HuH-7.5 (cell line): ENCODE measurements at places on chromosomes 13 and 19.

DNA sequence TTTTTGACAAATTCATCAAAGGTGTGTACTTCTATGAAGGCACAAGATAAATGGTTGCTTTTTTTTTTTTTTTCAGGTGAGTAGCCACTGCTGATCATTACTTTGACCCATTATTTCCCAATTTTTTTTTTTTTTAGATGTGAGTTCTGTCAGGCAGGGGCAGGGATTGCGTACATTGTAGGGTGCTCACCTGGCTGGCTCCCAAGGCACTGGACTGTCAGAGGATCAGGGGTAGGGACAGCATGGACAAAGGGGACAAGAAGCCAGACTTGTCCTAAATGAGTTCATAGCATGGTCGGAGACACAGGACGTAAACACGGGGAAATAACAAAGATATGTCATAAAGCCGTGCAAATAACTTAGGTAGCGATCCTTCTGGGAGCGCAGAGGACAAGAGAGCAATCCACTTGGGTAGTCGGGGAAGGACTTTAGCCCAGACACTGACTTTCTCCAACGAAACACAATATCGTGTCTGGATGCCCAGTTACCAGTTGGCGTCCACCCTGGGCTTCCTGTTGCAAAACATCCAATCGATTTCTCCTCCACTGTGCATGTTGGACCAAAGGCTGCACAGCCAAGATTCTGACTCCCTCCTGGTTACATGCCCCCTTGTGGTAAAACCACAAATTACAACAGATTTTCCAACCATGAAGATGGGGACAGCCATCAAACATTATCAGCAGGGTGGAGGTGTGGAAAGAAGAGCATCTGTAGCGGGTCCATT lies 27.5 kb upstream of the KATNAL1 start:
- DNase-seq: peak; percentile 66

GRCh38 chr19:55101261-55101660 lies 16.2 kb downstream of the PPP1R12C start:
- DNase-seq: no peak

GRCh38 chr13:28885181-28885580 lies 65.0 kb downstream of the MTUS2 start:
- no peak for DNase-seq

- DNase-seq: no peak
Measured at GRCh38 chr19:5828661-5829566, 10.6 kb downstream of the FUT6 start.

- DNase-seq: no peak
Measured at GRCh38 chr13:70188567-70188966, 80.3 kb upstream of the KLHL1 start.

DNA sequence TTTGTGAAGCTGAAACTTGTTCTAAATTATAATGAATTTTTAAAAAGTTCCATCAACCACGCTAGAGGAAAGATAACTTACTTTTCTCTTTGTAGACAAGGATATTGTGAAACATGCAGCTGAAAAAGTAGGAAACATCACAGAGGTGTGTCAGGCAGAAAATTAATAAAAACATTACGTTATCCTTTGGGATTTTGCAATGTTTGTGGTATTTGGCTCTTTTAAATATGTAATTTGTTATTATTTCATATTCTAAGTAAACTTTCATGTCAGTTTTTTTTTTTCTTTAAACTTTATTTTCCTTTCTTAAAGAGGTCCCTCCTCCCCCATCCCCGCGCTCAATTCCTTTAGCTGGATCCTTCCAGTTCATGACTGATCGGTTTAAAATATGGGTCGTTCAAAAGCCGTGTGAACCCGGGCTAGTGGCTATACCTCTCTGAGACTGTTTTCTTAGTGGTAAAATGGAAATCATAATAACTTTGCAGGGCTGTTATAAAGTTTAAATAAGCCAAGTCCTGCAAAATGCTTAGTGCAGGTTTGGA lies 740 bp upstream of the CCDC61 start:
- no peak for DNase-seq

GRCh38 chr19:30692181-30692811 lies 320.1 kb downstream of the ZNF536 start:
- no peak for DNase-seq

DNA sequence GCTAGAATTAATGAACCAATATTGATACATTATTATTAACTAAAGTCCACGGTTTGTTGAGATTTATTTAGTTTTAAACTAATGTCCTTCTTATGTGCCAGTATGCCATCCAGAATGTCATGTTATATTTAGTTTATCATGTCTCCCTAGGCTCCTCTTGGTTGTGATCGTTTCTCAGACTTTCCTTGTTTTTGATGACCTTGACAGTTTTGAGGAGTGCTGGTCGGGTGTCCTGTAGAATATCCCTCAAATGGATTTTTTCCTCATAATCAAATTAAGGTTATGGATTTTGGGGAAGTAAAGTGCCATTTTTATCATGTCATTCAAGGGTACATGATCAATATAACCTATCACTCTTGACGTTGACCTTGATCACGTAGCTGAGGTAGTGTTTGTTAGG lies 6.1 kb upstream of the ZNF45 start:
- DNase-seq: no peak

- DNase-seq: no peak
Measured at GRCh38 chr13:82634946-82635345, 1247.3 kb downstream of the SLITRK1 start.

DNA sequence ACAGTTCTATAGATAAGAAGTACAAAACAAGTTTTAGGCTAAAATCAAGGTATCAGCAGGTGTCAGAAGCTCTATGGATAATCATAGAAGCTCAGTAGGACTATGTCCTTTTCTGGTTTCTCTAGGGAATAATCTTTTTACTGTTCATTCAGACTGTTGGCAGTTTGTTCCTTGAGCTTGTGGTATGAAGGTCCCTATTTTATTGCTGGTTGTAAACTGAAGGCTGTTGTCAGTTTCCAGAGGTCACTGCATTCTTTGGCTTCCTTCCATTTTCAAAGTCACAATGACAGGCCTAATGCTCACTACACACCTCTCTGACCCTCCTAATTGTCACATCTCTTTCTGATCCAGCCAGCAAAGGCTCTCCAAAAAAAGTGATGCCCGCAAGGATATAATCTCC lies 337.9 kb upstream of the EDNRB start:
- no peak for DNase-seq

- DNase-seq: no peak
Measured at GRCh38 chr13:44211286-44211685, 162.3 kb upstream of the SERP2 start.

- no peak for DNase-seq
Measured at GRCh38 chr13:109384491-109385241, 401.7 kb downstream of the IRS2 start.

DNA sequence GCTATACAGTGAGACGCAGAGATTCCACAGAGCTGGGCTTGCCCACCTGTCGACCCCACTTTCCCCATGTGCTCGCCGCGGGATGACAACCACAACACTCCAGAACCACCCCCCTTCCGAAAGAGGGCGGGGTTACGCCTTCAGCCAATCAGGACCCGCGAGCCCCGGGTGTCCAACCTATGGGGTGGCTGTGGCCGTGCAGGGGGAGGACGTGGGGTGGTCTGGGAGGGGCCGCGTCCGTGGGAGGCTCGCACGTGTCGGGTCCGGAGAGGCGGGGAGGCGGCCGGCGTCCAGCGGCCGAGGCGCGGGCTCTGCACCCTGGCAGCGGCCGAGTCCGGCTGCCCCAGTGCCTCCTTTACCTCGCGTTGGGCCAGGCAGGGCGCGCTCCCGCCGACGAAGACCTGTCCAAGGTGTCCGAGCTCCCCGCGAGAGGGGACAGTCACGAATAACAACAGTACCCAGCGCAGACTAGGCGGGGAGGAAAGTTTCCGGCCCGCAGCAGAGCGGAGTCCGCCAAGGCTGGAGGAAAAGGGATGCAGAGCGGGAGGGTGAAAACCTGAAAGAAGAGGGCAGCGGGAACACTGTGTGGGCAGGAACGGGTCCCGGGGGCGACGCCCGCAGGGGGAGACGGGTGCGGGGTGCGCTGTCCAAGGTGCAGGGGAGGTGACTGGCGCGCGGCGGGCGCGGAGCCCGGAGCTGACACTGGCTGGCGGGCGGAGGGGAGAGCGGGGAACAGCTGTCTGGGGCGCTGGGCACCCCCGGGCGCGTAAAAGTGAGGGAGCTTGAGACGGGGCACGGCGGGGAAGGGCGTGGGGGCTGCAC lies 911 bp downstream of the ENOX1 start:
- DNase-seq: no peak

- peak; percentile 51 for DNase-seq
Measured at GRCh38 chr13:50801087-50801931, 42.2 kb downstream of the DLEU7 start.

GRCh38 chr19:3466635-3467034 lies 13.7 kb downstream of the SMIM24 start:
- no peak for DNase-seq

GRCh38 chr19:16002406-16003384 lies 53.9 kb downstream of the OR10H4 start:
- no peak for DNase-seq

- no peak for DNase-seq
Measured at GRCh38 chr13:24213932-24214331, 53.4 kb downstream of the SPATA13 start.

DNA sequence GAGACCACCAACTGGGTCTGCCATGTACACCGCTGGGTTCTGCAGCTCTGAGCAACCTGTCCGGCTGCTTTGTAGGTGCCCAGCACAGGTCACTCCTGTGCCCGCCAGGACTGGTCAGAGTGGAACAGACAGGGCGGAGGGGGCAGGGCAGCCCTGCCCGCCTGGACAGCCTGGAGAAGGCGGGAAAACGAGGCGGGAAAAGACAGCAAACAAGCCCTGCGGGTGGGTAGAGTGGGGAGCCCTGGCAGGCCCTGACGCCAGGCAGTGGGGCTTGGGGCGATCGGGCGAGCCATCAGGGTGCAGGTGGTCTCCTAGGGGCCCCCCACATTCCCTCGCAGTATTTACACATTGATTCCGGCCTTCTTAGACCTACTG lies 533 bp upstream of the UHRF1 start:
- DNase-seq: no peak
